ENCODE measurements at places on chromosomes 16 and 17. TPM values are rescaled to one million over a fixed set of nuclear protein-coding genes. Genes with fewer than 3 reads are reported as not detected.

DNA sequence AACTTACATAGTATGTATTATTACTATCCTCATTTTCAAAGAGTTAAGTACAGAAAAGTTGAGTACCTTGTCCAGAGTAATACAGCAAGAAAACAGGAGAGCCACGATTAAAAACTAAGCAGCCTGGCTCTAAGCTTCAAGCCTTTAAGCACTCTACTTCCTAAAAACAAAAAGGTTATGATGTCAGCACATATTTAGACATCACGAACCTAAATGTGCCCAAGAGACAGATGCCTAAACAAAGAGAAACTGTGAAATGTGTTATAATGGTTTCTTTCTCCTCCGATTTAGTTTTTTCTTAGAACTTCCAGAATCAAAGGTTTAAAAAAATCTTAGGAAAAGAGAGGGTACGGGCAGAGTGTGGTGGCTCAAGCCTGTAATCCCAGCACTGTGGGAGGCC is 151.0 kb downstream of the VPS53 start:
- DNase-seq = no peak

DNA sequence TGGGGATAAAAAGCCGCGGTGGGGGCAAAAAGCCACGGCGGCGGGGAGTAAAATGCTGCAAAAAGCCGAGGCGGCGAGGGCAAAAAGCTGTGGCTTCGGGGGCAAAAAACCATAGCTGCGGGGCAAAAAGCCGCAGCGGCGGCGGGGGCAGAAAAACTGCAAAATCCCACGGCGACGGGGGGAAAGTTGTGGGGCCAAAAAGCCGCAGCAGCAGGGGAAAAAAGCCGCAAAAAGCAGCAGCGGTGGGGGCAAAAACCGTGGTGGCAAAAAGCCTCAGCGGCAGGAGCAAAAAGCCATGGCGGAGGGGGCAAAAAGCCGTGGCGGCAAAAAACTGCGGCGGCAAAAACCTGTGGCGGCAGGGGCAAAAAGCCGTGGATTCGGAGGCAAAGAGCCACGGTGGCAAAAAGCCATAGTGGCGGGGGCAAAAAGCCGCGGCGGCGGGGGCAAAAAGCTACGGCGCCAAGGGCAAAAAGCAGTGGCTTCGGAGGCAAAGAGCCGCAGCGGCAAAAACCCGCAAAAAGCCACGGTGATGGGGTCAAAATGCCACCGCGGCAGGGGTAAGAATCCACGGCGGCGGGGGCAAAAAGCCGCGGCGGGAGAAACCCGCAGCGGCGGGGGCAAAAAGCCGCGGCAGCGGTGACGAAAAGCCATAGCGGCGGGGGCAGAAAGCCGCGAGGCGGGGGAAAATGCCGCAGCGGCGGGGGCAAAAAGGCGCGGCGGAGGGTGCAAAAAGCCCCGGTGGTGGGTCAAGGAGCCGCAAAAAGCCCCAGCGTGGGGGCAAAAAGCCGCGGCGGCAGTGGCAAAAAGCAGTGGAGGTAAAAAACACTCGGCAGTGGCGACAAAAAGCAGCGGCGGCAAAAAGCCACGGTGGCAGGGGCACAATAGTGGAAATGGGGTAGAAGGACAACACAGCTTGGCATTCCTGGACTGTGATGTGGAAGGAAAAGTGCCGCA is 192.8 kb downstream of the SHCBP1 start:
- DNase-seq = no peak

DNA sequence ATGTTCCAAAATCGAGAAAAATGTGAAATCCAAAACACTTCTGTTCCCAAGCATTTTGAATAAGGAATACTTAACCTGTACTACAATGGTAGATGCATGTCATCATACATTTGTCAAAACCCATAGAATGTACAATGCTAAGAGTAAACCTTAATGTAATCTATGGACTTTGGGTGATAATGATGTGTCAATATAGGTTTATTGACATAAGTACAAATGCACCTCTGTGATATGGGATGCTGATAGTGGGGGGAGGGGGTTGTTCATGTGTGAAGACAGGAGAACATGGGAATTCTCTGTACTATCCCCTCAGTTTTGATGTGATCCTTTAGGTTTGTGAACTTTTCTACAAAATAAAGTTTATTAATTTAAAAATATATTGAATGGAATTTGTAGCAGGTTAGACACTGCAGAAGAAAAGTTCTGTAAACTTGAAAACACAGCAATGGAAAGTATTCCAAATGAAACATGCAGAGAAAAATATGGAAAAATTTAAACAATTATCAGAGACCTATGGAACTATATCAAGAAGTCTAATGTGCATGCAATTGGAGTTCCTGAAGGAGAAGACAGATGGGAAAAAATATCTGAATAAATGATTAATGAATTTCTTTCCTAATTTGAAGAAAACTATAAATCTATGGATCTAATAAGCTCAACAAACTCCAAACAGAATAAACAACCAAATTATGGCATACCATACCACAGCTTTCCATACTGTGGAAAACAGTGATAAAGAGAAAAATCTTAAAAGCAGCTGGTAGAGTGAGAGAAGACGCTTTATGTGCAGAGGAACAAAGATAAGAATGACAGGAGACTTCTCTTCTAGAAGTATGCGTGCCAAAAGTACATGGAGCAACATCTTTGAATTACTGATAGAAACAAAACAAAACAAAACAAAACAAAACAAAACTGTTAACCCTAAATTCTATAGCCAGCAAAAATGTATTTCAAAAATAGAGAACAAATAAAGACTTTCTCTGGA is 34.7 kb upstream of the MSI2 start:
- no peak for DNase-seq

DNA sequence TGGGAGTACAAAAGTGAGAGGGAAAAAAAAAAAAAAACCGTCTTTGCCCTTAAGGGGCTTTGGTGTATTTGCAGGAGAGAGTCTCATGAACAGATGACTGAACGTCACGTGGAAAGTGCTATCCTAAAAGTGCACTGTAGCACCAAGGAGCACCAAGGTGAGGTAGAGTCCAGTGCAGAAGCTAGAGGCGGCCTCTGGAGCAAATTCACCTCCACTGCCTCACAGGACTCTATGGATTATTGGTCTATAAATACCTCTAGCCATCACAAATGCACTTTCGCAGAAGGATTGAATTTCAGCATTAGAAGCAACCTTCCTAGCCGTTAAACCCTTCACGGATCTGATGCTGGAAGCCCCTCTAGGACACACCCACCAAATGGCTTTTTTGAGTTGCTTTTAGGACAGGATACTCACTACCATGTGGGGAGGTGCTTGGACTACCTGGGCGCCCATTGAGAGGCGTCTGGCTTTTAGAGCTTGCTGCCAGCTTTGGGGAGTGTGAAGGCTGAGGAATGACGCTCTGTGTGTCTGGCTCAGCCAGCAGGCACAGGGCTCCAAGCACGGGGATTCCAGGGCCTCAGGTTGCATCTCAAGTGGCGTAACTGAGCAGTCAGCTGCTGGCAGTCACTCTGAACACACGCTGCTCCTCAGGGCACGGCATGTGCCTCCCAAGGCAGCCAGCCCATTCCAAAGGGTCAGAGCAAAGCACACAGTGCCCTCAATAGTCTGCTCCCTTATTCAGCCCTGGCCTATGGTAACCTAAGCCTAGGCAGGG is 52.7 kb downstream of the CDRT4 start:
- DNase-seq = no peak

DNA sequence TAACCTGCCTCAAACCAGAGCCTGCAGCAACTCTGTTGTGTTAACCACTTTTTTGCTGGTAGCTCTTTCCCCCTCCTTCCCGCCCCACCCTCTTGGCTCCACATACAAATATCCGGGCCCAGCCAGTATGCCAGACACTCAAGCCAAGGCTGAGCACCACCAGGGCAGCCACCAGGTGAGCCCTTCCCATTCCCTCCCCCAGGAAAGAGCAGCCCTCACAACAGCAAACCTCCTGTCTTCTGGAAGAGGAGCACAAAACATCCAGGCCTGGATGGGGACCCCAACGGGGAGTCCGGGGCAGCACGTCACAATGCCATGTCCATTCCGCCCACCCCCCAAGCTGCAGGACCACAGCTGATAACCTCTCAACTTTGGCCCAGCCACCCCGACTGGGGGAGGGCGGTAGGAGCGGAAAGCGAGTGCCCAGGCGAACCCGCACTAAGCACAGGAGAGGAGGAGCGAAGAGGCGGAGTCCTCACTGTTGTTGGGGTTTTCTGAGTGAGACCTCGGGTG is 757 bp downstream of the ORMDL3 start:
- peak; percentile 52 for DNase-seq

DNA sequence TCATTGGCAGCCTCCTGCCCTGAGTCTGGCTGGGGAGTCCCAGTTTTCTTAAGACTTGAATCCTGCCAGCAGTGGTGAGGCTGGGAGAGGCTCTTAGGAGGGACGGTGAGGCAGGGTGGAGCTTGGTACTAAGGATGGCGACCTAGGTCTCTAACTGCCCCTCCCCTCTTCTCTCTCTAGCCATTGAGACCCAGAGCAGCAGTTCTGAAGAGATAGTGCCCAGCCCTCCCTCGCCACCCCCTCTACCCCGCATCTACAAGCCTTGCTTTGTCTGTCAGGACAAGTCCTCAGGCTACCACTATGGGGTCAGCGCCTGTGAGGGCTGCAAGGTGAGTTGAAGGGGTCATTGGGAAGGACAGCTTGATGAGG is 16.4 kb downstream of the GJD3 start:
- no peak for DNase-seq

- no peak for DNase-seq
These were observed 38.4 kb downstream of the WIPI1 start for GRCh38 chr17:68418876-68419275.

- no peak for DNase-seq
These were observed 250.8 kb upstream of the SOX9 start for GRCh38 chr17:71869841-71870545.

DNA sequence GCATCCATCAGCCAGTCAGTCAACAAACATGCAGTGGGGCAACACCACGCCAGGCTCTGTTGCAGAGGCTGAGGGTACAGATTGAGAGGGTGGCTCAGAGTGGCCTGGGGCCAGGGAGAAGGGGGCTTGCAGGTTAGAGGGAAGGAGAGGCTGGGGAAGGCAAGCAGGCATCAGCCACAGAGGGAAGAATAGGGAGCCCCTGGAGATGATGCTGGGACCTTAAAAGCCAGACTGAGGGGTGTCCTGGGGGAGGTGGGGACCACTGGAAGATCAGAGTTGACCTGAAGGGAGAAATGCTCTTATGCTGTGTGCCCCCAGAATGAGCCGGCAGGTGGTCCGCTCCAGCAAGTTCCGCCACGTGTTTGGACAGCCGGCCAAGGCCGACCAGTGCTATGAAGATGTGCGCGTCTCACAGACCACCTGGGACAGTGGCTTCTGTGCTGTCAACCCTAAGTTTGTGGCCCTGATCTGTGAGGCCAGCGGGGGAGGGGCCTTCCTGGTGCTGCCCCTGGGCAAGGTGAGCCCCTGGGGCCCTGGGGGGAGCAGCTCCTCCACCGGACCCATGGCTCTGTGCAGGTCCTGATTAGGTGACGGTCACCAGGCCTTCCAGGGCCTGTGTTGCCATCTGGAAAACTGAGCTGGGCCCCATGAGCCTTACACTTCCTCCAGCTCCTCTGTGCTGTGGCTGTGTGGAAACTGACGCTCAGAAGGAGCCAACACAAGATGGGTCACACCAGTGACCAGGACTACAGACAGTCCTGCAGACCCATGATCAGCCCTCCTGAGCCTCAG is 1.7 kb downstream of the CORO1A start:
- peak; percentile 33 for DNase-seq

- no peak for DNase-seq
These were observed 51.2 kb downstream of the RPA1 start for GRCh38 chr17:1880851-1881630.

DNA sequence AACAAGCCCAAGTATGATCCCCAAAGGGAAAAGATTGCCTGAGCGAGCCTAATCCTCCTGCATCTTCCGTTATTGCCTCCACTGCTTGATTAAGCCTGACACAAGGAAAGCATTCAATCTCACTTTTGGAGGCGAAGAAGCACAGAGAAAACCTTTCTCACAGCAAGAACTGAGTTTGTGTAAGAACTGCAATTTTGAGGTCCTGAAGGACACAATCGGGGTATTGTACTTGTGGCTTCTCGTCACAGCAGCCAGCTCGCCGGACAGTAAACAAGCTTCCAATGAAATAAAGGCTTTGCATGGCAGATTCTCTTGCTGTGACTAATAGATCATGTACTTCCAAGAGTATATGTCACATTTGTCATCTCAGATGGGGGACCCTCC is 18.7 kb upstream of the FOXF1 start:
- DNase-seq = no peak

DNA sequence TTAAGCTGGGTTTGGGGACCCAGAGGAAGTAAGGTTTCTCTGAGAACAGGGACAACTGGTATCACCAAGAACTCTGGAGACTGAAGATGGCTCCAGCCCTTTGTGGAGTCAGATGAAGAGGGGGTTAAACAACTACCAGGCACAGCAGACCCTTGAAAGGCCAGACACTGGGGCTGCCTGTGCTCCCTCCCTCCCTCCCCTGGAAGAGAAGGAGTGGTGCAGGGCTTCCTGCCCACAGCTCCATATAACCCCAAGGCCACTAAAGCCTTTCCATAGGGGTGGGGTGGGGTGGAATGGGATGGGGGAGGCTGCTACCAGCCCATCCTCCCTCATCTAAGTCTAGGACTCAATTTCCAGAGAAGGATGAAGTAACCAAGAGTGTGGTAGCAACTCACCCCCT is 66.7 kb downstream of the CCDC182 start:
- DNase-seq = no peak

- DNase-seq = no peak
These were observed 2.6 kb downstream of the C16orf78 start for GRCh38 chr16:49376206-49376605.

DNA sequence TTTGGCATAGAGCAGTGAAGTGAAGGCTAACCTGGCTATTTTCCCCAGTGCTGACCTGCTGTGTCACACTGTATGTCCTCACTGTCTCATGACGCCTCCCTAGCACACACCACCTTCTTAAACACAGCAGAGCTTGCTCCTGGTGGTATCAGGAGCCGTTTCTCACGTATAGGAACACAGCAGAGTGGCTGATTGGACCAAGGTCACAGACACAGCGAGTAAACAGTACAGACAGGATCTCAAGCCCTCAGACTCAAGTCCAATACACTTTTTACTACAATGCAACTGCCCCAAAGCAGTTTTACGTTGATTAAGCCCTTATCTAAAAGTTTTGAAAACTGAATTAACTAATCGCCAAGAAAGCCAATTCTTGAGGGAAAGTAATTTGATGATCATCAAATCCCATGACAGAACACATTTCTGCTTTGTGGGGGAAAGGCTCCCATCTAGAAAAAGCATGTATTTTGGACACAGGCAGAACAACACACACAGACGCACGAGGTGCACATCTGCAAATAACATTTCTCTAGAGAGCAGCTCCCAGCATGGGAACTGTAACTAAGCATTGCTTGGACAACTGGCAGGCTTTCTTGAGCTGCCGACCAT is 15.2 kb downstream of the ARHGAP17 start:
- DNase-seq = no peak

Gene RNF135
- 1.5 TPM for total RNA-seq

Gene PRSS21
- not detected for total RNA-seq

Gene KRTAP9-1
- total RNA-seq = not detected

Gene DBNDD1
- 2.6 TPM for total RNA-seq

Gene MCRIP1
- 37.7 TPM for total RNA-seq

Gene SGSM2
- 154 TPM for total RNA-seq

Gene HSD17B2
- total RNA-seq = not detected

Gene EVPLL
- not detected for total RNA-seq

Gene OR2C1
- total RNA-seq = not detected

Gene PRPSAP2
- total RNA-seq = 24.9 TPM

Gene ARHGAP23
- total RNA-seq = 0.73 TPM
